ENCODE measurements at places on chromosomes 2 and 18. TPM values are rescaled to one million over a fixed set of nuclear protein-coding genes. Genes with fewer than 3 reads are reported as not detected.

SPEG gene
- total RNA-seq = 27.0 TPM

KIF1A gene
- total RNA-seq = 4.3 TPM

VWA3B gene
- not detected for total RNA-seq

DNAH6 gene
- total RNA-seq = 0.10 TPM

LONRF2 gene
- 0.26 TPM for total RNA-seq

ATP6V1B1 gene
- 6.3 TPM for total RNA-seq

POLR1A gene
- 49.5 TPM for total RNA-seq

PDE1A gene
- 1.5 TPM for total RNA-seq

CYP27C1 gene
- 24.9 TPM for total RNA-seq

- DNase-seq = no peak
These were observed 53.1 kb upstream of the NRP2 start for GRCh38 chr2:205629091-205629776.

DNA sequence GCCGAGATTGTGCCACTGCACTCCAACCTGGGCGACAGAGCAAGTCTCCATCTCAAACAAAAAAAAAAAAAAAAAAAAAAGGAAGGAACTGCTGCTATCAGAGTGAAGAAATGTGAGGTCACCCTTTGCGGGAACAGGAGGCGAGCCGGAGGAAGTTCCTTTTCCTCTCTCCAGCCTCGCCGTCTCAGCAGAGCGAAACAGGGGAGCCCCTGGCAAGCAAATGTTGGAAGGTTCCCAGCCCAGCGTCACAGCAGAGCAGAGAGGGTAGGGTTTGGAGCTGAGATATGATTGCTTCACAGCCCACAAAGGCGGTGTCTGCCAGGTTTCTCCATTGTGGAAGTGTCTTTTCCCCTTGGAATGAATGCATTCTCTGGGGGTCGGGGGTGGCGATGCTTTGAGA lies 28.5 kb downstream of the SLC20A1 start:
- no peak for DNase-seq

- no peak for DNase-seq
These were observed 227.5 kb downstream of the C1D start for GRCh38 chr2:67835266-67835665.

DNA sequence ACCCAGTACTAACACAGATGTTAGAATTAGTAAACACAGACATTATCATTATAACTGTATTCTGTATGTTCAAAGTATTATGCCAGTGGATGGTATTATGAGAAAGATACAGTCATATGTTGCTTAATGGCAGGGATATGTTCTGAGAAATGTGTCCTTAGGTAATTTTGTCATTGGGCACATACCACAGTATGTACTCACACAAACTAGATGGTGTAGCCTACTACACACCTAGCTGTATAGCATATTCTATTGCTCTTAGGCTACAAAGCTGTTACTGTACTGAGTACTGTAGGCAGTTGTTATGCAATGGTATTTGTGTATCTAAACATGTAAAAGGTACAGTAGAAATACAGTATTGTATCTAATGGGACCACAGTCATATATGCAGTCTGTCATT lies 53.8 kb downstream of the GTF3C3 start:
- DNase-seq = no peak

DNA sequence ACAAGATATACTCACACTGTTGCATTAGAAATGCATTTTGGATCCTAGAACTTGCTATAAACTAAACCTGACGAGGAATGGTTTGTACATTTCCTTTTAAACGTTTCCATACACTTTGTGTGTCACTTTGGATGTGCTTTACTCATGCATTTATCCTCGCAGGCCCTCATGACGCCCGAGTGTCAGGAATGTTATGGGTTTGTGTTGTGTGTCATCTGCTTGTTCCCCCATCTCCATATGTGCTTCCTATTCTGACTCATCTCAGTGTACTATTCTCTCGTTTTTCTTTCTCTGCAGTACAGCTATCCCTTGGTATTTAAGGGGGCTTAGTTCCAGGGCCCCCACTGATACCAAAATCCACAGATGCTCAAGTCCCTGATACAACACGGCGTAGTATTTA lies 121.5 kb upstream of the RASGRP3 start:
- DNase-seq = no peak

GRCh38 chr2:218691234-218691633 lies 19.3 kb downstream of the STK36 start:
- no peak for DNase-seq

- DNase-seq = no peak
These were observed 65.7 kb downstream of the KLHL14 start for GRCh38 chr18:32707147-32707546.

DNA sequence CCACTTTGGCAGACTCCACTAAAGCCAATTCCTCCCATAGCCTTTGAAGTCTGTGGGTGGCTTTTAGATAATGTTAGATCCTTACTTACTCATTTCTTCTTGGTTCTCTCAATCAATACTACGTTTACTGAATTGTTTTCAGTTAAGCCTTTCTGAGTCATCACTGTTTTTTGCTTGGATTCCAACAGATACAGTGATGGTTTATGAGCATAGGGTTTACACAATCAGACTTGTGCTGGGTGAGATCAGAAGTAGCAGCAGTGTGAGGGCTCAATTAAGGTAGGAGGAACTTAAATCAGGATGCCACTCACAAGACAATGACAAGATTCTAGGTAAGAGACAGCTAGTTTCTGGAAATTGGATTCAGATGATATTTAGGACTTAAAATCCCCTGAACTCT lies 297.7 kb upstream of the DOK6 start:
- DNase-seq = no peak

DNA sequence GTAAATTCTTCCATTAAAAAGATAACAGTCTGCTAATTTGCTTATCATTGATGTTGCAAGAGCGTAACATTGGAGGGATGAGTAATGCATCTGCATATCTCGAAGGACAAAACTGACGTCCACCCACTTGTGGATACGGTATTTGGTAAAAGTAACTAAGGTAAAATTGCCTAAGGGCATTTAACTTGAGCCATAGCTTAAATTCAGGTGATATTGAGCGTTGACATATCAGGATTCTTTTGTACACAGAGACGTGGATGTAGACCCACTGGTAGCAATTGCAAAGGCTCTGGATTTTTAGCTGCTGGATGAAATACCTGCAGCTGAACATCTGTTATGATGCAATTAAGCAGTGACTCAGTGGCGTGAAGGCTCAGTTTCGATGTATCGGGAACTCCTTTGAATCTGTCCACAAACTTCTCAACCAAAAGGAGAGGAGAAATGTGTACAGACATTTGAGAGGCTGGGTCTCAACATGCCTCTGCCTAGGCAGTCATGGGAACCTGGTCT lies 119.3 kb downstream of the SPTBN1 start:
- no peak for DNase-seq

DNA sequence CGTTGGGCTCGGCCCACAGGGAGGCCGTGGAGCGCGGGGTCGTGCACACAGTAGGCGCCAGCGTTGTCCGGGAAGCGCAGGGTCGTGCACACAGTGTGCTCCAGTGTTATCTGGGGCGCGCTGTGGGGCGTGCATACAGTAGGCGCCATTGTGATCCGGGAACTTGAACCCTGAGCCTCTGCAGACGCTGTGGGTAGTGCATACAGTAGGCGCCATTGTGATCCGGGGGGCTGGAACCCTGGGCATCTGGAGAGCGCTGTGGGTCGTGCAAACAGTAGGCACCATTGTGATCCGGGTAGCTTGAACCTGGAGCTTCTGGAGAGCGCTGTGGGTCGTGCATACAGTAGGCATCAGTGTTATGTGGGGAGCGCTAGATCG lies 793 bp downstream of the ZNF236 start:
- no peak for DNase-seq

- DNase-seq = no peak
These were observed 433.0 kb upstream of the CHAC2 start for GRCh38 chr2:53334610-53335009.

- no peak for DNase-seq
These were observed 368.4 kb downstream of the TXNL1 start for GRCh38 chr18:56269958-56270357.

DNA sequence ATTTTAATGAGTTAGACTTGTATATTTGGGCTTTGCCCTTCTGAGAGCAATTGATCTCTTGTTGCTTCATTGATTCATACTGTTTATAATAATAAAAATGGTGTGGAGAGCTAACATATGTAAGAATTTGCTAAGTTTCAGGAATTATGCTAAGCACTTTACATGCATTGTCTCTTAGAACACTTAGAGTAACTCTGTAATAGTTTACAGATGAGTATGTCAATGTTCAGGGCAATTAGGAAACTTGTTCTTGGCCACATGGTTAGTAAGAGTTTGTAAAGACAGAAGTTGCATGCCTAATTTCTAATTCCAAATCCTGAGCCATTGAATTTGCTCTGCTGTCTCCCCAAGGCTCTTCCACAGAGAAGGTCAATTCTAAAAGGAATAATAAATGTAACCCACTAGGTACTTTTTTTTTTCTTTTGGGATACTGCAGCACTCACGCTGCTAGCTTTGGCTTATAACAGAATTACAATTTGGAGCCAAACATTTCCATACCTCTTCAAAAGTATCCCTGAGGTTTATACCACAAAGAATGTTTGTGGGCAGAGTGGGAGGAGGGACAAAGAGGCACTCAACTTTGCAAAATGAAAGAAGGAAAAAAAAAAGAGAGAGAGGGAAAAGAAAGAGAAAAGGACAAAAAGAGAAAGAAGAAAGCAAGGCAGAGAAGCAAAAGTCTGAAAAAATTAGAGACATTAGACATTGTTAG lies 232.4 kb downstream of the CALCRL start:
- no peak for DNase-seq

- DNase-seq = no peak
These were observed 14.3 kb downstream of the PTPN4 start for GRCh38 chr2:119774026-119774425.

DNA sequence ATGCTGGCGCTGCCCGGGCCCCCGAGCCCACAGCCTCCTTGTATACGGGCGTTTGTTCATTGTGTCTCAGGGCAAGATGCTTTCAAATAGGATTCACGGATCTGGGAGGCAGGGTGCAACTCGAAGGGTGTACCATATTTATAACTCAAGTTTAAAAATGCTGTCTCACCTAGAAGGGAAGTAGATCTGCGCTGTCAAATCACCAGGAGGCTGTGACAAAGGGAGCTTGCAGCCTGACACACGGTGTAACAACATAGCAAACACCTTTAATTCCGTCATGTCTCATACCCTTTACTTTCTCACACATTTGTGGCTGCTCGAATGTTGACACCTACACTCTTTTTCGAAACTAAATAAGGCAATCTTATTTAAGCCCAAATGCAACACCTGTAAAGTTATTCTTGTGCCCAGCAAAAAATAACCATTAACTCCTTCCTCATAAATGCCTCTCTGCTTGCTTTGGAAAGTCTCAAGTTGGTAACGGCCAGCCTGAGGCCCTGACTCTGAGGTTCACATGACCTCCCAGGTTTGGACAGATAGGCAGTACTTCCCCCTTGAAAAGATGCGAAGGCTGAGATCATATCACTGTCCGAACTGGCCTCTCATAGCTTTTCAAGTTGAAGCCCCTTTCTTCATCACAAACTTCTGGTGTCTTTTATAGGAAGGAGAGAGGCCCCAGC lies 11.6 kb downstream of the ZEB2 start:
- DNase-seq = no peak

DNA sequence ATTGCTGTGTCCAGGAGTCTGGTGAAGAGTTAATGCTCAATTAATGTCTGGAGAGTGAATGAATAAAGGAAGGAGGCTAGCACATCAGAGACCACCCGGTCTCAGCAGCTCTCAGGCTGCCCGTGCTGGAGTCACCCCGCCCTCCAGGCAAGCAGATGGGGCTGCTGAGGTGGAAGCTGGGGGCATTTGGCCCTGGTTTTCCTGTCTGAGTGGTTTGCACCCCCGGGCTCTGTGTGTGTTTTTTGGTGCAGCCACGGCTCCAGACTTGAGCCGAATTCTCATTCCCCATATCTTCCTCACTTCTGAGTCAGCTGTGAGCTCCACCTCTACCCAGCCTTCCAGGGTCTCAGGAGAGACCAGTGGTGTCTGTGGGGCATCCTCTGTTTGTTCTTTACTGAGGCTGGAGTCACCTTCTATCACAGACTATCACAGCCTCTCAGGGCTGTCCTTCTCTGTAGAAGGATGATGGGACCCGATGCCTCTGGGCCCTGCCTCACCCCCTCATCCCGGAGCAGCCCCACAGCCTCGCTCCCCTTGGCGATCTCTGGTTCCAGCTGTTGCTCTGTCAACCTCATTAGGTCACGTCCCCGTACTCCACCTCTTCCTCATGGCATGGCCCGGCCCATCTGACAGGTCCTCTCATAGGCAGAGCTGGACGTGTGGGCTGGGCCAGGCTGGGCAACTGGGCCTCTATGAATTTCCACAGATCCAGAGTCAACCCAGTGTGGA lies 60.8 kb downstream of the HS1BP3 start:
- no peak for DNase-seq

GRCh38 chr18:74994502-74995418 lies 214.2 kb downstream of the PTGR3 start:
- DNase-seq = no peak

- no peak for DNase-seq
These were observed 296.0 kb downstream of the PLCL1 start for GRCh38 chr2:198100346-198100745.

- DNase-seq = peak; percentile 36
These were observed 31.3 kb downstream of the POU3F3 start for GRCh38 chr2:104885119-104885782.

- DNase-seq = no peak
These were observed 8.6 kb upstream of the ABCB11 start for GRCh38 chr2:169039702-169040101.

- no peak for DNase-seq
These were observed 19.7 kb downstream of the CABLES1 start for GRCh38 chr18:23154823-23155500.

DNA sequence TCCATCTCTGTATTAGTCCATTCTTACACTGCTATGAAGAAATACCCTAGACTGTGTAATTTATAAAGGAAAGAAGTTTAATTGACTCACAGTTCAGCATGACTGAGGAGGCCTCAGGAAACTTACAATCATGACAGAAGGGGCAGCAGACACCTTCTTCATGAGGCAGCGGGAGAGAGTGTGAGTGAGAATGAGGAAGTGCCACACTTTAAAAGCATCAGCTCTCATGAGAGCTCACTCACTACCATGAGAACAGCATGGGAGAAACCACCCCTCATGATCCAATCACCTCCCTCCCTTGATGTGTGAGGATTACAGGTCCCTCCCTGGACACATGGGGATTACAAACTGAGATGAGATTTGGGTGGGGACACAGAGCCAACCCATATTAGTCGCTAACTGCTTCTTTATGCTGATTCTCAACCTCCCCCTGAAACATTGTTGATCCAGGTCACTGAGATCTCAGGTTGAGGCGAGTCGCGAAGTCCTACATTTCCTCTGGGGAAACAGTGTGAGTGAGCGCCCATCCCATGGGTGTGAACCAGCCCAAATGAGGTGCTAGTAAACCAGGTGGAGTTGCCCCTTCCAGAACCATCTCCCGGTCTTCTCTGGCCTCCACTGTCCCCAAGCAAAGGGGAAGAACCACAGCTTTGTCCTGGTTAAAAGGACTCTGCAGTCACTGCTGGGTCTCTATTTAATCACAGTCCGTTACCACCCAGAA lies 123.8 kb downstream of the CAPN13 start:
- peak; percentile 53 for DNase-seq
